ENCODE measurements at places on chromosomes 4 and X.

- DNase-seq: no peak
These were observed 14.1 kb downstream of the NSG1 start for GRCh38 chr4:4401036-4401435.

DNA sequence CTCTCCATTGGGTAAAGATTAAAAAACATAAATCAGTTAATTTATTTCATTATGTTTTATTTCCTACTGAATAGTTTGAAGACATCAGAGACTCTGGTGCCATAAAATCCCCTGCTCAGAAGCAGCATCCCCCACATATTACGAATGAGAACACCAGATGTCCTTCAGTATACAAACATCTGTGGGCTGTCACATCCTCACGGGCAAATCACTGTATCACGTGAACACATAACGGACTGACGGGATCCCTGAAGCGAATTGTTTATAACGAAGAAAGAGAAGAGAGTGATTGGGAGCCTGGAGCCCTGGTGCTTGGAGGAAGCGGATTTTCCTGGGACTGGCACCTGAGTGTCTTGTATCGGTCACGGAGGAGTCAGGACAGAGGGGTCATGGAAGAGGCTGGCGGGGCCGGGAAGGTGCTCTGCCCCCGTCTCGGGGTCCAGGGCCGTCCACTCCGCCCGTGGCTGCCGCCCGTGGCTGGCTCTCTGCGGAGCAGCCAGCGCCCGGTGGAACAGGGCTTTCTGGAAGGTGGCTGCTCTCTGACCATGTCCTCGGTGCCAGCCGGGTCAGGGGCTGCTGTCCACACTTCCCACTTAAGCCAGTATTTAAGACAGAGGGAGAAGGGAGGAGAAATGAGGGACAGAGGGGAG lies 452.7 kb upstream of the FAT1 start:
- no peak for DNase-seq

DNA sequence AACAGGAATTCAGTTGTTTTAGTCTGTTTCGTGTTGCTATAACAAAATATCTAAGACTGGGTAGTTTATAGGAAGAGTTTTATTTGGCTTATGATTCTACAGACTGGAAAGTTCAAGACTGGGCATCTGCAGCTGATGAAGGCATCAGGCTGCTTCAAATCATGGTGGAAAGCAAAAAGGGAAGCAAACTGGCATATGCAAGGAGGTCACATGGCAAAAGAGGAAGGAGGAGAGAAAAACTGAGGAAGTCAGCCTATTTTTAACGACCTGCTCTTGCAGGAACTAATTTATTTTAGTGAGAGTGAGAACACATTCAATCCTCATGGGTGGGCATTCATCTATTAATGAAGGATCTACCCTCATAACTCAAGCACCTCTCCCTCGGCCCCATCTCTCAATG lies 363.1 kb upstream of the HS3ST1 start:
- no peak for DNase-seq

- DNase-seq: peak; percentile 75
These were observed 35.1 kb downstream of the ENPEP start for GRCh38 chr4:110510955-110511544.

GRCh38 chrX:134426281-134426680 lies 33.7 kb upstream of the HPRT1 start:
- no peak for DNase-seq

GRCh38 chr4:176874721-176875445 lies 82.2 kb upstream of the VEGFC start:
- peak; percentile 10 for DNase-seq

DNA sequence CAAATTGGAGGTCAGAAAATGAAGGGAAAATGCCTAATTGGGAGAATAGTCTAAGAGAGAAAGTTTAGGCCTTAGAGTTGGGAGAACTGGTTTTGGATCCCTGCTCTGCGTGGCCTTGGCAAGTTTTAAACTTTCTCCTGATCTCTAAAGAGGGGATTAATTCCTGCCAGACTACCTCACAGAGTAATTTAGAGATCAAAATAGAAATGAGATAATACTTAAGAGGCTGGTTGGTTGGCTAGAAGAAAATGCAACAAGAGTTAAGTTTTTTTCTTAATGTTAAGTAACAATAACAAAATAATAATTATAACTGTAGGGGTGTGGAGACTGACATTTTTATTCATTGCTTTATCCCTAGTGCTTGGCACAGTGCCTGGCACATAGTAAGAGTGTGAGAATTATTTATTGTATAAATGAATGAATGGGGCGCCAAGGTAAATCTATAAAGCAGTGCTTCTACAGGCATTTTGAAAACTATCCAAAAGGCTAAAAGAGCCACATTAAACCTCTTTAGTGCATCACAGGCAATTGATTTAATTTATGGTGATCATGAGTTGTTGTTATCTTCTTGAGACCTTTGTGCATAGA lies 160.5 kb downstream of the RASL11B start:
- DNase-seq: no peak

GRCh38 chrX:119474615-119475388 lies 6.6 kb downstream of the SLC25A5 start:
- no peak for DNase-seq

GRCh38 chrX:150225266-150225665 lies 137.9 kb upstream of the MAMLD1 start:
- no peak for DNase-seq

DNA sequence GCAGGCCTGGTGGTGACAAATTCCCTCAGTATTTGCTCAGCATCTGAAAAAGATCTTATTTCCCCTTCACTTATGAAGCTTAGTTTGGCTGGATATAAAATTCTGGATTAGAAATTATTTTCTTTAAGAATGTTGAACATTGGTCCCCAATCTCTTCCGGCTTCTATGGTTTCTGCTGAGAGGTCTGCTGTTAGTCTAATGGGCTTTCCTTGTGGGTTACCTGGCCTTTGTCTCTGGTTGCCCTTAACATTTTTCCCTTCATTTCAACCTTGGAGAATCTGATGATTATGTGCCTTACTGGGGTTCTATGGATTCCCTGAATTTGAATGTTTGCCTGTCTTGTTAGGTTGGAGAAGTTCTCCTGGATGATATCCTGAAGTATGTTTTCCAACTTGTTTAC lies 17.4 kb upstream of the TMPRSS11F start:
- DNase-seq: no peak

DNA sequence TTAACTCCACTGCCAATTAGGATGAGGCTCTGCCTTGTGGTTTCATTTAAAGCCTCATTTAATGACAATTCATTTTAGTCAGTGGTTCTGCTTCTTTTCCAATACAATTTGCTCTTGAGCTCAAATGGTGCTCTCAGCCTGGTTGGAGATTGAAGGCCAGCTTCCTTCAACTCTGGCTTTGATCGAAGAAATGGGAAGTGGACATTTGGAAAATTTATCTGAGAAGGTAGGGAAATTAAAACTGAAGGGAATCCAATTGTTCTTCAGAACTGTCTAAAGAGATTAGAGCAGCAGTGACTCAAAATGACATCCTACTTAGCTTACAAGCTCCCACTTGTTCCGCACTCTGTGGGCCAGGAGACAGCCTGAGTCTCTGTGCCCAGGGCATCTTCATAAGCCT lies 206.8 kb downstream of the SMARCA1 start:
- DNase-seq: no peak

- peak; percentile 4 for DNase-seq
These were observed 907.6 kb downstream of the FSTL5 start for GRCh38 chr4:161256172-161256571.

GRCh38 chr4:108543359-108543968 lies 76.9 kb upstream of the RPL34 start:
- no peak for DNase-seq

- DNase-seq: peak; percentile 78
These were observed 13.8 kb downstream of the CMC4 start for GRCh38 chrX:155056877-155057792.

DNA sequence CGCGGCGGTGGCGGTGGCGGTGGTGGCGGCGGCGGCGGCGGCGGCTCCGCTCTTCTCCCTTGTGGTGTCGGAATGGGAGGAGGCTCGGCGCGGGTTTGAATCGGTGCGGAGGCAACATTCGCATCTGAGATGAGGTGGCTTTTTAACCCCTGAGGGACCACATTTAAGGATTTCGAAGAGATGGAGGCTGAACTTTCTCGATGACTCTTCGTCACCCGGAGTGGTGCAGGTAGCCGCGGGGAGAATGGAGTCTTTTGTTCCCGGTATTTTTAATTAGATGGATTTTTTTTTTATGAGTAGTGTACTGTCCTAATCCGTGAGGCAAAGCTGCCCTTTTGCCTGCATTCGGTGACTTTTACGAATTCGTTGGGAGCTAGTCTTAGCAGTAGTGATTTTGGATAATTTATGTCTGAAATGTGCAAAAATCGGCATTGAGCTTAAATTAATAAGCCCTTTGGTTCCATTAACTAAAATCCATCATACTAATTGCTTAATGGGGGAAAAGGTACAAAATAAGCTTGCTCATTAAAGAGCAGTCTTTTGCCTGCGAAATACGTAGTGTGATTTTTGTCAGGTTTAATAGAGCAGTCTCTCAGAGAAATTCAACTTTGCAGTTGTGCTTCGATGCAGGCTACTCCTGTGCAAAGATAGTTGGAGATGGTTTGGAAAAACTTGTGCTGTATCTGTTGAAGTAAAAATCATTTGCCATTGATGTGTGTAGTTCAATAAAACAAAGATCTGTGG lies 206.2 kb downstream of the TENM3 start:
- peak; percentile 60 for DNase-seq

DNA sequence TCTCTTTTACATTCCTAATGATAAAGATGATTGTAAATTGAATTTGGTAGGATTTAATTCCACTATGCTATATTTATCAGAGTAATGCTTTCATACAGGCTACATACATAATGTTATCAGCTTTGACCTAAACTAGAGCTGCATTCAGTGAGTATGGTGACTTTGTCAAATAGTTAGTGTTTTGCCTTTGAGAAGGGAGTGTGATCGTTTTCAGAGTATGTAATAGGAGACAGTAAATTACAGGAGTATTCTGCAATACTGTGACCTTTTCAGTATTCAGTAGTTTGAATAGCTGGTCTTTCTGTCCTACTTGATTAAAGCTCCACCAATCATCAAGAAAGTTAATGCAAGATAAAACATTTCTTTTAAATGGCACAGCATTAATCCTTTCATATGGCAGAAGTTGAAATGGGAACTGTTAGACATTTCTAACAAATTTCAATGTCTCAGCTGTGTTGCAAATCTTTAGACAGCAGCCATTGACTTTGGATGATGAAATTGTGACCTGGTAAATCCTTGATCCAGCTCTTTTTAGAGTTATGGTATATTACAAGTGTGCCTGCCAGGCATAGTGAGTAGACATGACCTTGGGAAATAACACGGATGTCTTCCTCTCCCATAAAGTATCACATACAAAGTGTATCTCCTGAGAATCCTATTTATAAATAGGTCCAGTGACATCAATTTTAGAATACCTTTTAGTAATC lies 455.3 kb downstream of the KCTD8 start:
- DNase-seq: no peak

- no peak for DNase-seq
These were observed 362.2 kb upstream of the EMCN start for GRCh38 chr4:100880011-100880410.

GRCh38 chrX:40063555-40063954 lies 34.2 kb downstream of the BCOR start:
- DNase-seq: no peak

- DNase-seq: no peak
These were observed 23.8 kb upstream of the ADH7 start for GRCh38 chr4:99458911-99459447.

DNA sequence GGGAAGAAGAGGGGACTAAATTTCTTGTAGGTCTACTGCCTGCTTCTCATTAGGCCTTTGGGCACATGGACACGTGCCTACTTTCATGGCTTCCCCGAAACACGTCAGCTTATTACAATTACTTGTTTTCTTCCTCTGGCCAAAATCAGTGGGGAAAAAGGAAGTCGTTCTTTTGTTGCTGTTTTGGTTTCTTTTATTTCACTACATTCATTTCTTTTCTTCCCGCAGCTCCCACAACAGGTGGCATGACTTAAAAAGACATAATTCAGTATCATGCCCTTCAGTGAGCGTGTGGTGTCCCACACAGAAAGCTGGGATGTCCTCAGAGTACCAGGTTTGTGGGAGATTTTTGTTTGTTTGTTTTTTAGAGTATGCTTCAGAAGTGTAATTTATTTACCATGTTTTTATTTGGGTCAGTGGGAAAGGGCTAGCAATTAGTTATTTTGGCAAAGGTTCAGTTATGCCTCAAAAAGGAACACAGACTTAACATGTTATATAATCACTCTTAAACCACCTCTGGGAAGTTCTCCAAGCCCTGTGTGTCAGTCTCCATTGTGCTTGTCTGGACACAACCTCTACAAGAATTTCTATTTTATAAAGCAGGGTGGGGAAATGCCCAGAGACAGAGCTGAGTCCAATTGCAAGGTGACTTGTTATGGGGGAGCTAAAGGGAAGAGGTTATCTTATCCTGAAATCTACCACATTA lies 44.2 kb upstream of the SPRY1 start:
- DNase-seq: peak; percentile 62

- DNase-seq: no peak
These were observed 1.2 kb downstream of the CTPS2 start for GRCh38 chrX:16711219-16711811.

DNA sequence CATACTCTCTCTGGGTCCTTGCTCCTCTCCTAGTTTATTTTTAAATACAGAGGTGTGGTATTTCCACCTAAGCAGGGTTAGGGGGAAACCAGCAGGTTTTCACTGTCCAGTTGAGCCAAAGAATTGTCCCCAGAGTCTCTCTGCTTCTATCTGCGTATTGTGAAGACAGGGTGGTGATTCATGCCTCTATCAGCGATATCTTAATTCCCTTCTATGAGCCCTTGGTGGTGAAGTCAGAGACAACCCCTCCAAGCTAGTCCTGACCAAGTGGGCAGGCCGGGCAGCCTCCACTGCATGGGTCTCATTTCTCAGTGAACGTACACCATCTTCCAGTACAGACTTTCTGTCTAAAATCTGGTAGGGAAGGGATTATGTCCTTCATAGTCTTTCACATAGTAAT lies 100.5 kb upstream of the GPR34 start:
- no peak for DNase-seq

- no peak for DNase-seq
These were observed 45.6 kb downstream of the NAT8L start for GRCh38 chr4:2104556-2105345.

DNA sequence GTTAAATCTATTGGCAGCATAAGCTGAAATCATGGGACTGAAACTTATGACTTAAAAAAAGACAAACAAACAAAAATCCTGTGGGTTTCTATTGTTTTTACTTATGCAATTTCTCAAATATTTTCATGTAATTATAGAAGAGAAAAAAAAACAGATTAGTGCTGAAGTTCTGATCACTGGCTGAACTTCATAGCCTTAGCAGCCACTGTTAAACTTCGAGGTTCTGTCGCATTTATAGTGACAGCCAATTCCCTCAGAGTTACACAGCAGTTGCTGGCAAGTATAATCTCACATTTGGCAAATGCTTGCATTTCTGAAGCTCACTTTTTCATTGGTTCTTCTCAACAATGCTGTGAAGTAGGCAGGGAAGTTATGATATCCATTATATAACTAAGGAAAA lies 748.9 kb upstream of the MAGEB2 start:
- DNase-seq: no peak

DNA sequence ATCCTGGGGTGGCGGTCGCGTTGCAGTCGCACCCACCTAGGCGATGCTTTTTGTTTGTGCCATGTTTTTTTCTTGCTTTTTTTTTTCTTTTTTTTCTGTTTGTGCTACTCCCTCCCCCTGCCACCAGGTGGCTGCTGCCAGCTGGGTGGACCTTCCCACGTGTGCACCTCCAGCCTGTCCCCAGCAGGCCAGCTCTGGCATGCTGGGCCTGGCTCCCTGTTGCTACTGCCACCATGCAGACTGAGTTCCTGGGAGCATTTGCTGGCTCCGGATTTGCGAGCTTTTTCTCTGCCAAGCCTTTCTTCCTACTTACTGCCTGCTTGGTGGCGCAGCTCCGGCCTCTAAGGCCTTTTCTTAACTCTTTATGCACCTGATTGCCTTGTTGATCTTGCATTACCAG lies 161.2 kb upstream of the WDFY3 start:
- peak; percentile 50 for DNase-seq
